ENCODE measurements at places on chromosomes 2 and 18. TPM values are rescaled to one million over a fixed set of nuclear protein-coding genes. Genes with fewer than 3 reads are reported as not detected.

The PCARE gene
- total RNA-seq = 0.21 TPM

The LDLRAD4 gene
- 31.8 TPM for total RNA-seq

- no peak for DNase-seq
- H3K4me3 ChIP-seq = no peak overlapping the region
- H3K27ac ChIP-seq = no peak overlapping the region
- no peaks in the 10 kb centered on the region for H3K36me3 ChIP-seq
- no peaks in the 10 kb centered on the region for H3K27me3 ChIP-seq
These were observed 640.5 kb downstream of the PLCL1 start for GRCh38 chr2:198444800-198445287.

GRCh38 chr2:48733067-48733503 lies 22.4 kb downstream of the LHCGR start:
- H3K27me3 ChIP-seq = no peaks in the 10 kb centered on the region
- H3K27ac ChIP-seq = no peak overlapping the region
- no peak for DNase-seq
- peaks cover 21% of the 10 kb centered on the region for H3K4me1 ChIP-seq
- no peaks in the 10 kb centered on the region for H3K36me3 ChIP-seq
- no peak overlapping the region for H3K4me3 ChIP-seq

DNA sequence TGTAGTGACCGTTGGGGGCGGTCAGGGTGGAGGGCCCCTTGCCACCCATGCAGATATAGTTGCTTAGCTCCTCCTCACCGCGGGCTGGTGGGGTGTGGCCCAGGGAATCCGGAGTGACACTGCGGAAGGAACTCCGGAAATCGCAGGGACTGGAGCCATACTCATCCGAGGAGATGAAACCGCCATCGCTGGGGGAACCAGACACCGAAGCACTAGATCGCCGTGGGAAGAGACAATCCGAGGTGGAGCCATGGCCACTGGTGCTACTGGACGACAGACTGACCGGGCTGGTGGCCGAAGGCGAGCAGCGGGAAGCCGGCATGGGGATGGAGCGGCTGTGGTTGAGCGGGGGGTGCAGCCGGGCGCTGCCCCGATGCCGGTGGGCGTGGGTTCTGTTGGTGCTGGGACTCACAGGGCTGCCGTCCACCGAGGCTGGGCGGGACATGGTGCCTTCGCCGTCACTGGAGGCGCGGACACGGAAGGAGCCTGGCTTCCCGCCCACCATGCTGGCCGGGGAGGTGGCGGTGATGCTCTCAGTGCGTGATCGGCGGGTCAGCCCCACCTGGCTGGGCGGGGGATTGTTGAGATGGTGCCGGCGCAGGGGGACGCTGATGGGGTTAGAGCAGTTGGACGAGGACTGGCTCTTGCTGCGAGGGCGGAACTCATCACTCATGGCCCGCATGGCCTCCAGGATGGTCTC lies 2.2 kb downstream of the IRS1 start:
- H3K4me1 ChIP-seq = peaks cover 32% of the 10 kb centered on the region
- H3K27me3 ChIP-seq = no peaks in the 10 kb centered on the region
- H3K27ac ChIP-seq = no peak overlapping the region
- DNase-seq = no peak

All from tibial nerve (tissue), 4 donors.